Activated CD4-positive, alpha-beta T cell treated with anti-CD3 and anti-CD28 coated beads for 4 hours (primary cell): ENCODE measurements at places on chromosomes 11 and 22.

- DNase-seq = no peak
Observed at GRCh38 chr11:18379201-18379600, 15.2 kb upstream of the LDHA start.

DNA sequence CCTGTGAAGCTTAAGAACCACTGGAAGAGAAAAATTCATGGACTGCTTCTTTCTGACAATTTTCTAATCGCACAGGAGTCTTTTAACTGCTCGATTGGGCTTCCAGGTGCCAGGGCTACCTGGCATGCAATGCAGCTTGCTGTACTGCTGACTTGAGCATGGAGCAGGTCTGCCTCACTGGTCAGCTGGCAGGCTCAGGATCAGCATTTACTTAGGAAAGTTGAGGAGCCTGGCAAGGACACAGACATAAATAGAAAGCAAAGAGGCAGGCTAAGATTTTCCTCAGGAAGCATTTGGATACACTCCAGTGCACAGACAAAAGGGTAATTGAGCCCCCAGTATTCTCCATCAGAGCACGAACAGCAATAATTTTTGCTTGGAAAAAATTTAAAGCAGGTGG lies 163.5 kb downstream of the CSNK2A3 start:
- DNase-seq = no peak

- DNase-seq = peak; percentile 13
Observed at GRCh38 chr22:25563761-25564319, 635 bp upstream of the GRK3 start.

DNA sequence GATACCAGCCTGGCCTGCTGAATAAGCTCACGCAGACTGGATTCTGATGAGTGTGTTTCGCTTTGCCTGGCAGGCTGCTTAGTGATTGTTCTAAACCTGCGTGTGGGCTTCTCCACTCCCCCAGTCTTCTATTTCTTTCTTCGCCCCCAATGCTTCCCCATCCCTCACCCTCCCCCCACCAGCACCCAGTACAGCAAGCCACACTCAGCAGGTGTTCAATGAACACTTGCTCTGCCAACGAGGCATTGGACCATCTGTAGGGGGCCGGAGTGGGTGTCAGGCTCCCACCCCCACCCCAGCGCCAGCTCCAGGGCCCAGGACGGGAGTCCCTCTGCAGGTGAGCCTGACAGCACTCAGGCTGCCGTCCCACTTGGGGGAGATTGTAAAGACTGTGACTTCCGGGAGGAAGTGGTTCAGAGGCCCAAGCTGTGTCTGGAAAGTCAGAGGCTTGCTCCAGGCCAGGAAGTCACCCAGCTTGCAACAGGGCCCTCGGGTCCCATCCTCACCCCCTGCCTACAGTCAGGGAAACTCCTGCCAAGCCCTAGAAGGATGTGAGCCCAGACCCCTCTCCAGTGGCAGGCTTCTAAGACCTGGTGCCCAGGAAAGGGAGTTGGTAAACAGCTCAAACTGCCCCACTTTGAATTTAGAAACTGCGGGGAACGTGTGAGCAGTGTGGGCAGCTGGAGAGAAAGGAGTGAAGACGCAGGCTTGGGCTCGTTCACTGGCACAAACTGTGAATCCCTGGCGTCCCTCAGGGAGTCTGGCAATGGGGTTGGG lies 66.3 kb upstream of the PRDM11 start:
- peak; percentile 53 for DNase-seq

- DNase-seq = no peak
Observed at GRCh38 chr11:107844041-107844440, 14.5 kb downstream of the SLC35F2 start.

DNA sequence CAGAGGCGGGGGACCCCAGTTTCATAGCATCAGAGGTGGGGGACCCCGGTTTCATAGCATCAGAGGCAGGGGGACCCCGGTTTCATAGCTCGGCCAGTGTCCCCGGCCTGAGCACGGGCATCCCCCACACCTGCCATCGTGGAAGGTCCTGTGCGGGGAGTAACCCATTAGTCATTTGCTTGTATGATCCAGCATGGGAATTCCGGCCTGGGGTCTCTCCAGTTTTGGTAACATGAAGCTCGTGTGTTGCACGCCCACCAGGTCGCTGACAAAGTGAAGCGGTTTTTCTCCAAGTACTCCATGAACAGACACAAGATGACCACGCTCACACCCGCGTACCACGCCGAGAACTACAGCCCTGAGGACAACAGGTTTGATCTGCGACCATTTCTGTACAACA lies 29.0 kb upstream of the KRTAP5-7 start:
- no peak for DNase-seq

DNA sequence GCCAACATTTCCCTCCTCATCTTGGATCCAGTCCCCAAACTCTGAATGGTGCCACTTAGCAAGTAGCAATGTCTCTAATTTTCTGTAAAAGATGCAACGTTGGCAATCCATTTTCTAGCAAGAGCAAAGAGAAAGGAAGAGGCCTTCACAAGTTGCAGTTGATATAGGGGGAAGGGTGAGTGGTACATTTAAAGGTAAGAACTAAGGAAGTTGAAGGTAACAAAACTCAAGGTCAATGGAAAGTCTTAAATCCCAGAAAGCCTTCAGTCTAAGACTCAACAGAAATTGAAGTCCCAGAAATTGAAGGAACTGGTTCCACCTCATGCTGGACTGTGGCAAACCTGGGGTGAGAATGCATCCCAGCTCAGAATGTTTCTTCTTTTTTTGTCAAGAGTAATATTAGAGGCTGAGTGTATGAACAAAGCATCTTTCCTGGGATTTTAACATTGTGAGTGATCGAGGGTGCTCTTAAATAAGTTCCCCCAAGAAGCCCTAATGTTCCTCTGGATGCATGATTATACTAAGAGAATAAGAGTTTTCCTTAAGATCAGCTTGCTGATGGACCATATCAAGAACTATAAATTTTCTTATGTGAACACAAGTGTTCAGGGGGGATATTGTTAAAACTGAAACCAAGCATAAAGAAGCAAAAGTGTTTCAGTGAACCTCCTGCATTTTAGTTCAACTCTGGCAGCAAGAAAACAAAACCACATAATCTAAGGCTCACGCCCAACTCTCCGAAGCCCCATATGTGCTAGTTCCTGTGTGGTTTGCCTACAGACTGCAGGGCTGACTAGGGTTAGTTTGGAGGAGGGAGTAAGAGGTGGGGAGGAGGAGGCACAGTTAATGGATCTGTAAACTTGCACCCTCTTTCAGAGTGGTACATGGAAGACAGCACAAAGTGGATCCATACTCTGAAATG lies at the start of gene GRAP2:
GRAP2 (plus strand) TSS at position 779 of the 922 bp plus-strand sequence. CDS start 46,023 bp downstream, outside the sequence.
- DNase-seq = peak; percentile 66

DNA sequence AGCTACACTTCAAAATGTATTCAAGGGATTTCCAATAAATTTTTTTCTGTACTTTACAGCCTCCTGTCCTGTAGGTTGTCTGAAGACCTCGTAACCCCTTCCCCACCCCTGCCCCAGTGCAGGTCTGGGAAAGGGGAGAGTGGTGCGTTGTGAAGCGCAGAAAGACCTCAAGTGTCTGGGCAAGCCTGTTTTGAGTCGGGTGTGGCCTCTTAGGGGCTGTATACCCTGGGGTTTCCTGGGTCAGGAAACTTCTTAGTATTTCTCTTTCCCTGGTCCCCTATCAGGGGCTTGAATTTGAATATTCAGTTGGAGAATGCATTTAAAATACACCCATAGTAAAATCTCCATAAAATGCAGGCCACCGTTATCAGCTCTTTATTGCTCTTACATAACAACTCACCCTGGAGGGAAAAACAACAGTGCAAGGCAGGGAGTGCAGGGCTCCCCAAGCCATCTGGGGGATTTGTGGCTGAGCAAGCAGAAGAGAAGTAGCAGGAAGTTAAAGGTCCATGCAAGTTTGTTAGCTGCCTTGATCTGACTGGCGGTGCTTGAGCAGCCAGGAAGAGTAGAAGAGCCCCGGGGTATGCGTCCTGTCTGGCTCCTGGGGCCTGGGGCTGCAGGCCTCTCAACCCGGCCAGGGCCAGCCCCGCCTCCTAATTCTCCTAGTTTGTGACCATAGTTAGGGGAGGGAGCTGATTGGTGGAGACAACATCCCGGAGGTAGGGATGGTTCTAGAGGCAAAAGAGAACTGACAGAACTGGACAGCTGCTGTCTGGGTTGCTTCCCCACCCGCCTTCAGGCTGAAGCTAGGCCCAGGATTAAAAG lies 25.7 kb downstream of the ARHGAP1 start:
- no peak for DNase-seq

- DNase-seq = no peak
Observed at GRCh38 chr11:34907934-34908593, 8.1 kb downstream of the APIP start.

DNA sequence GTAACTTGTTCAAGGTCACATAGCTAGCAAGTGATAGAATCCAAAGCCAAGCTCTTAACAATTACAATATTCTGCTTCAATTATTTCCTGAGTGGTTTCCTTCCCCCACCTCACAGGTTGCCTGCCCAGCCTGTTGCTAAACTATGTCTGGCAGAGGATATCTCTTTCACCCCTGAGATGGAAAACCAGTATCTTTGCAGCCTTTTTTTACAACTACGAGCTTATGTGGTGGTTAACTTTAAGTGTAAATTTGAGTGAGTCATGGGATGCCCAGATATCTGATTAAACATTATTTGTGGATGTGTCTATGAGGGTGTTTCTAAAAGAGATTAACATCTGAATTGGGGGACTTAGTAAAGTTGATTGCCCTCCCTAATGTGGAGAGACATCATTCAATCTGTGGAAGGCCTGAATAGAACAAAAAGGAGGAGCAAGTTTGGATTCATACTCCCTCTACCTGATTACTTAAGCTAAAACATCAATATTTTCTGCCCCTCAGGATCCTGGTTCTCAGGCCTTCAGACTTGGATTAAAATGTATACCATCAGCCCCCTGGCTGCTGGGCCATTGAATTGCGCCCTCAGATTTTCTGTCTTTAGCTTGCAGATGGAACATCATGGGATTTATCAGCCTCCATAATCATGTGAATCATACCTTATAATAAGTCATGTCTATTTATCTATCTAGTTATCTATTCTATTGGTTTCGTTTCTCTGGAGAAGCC lies 911.9 kb downstream of the METTL15 start:
- DNase-seq = no peak

DNA sequence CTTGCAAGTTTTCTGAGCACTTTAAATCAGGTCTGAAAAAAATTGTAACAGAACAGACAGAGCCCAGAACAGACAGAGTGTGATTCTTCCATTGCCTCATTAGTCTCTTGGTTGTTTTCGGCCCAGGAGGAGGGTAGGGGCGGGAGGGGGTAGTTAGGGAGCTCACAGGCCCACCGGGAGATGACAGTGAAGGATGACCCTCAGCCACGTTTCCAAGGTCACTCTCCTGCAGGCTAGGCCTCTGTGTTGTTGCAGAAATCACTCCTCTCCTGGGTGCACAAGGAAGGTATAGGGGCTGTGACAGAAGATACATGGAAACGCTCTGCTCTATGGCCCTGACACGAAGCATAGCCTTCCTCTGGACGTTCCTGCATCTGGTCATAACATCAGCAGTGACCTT lies 69.3 kb downstream of the ABTB2 start:
- DNase-seq = no peak

DNA sequence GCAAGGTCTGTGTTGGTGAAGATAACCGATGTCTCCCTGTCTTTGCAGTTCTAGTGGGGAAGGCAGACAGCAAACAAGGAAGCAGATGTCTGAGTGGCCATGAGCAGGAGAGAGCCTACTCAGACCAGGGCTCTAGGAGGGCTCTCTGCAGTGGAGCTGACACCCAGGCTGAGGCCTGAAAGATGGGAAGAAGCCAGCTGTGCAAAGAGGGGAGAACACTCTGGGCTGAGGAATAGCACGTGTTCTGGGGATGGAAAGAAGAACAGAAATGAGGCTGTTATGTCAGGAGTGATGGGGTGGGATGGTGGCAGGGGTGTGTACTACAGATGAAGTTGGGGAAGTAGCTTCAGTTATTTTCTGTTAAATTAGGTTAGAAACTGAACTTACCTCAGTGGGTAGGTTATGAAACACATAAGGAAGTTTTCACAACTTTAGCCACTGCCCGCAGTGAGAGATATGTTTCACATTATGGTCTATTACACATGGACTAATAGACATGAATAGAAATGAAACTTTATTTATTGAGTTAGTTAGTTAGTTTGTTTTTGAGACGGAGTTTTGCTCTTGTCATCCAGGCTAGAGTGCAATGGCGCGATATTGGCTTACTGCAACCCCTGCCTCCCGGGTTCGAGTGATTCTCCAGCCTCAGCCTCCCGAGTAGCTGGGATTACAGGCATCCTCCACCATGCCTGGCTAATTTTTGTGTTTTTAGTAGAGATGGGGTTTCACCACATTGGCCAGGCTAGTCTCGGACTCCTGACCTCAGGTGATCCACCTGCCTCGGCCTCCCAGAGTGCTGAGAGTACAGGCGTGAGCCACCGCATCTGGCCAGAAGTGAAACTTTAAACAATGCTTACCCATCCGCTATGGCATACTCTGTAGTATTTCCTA lies 7.8 kb downstream of the DCPS start:
- no peak for DNase-seq

- DNase-seq = no peak
Observed at GRCh38 chr11:120174866-120175265, 36.0 kb upstream of the OAF start.

DNA sequence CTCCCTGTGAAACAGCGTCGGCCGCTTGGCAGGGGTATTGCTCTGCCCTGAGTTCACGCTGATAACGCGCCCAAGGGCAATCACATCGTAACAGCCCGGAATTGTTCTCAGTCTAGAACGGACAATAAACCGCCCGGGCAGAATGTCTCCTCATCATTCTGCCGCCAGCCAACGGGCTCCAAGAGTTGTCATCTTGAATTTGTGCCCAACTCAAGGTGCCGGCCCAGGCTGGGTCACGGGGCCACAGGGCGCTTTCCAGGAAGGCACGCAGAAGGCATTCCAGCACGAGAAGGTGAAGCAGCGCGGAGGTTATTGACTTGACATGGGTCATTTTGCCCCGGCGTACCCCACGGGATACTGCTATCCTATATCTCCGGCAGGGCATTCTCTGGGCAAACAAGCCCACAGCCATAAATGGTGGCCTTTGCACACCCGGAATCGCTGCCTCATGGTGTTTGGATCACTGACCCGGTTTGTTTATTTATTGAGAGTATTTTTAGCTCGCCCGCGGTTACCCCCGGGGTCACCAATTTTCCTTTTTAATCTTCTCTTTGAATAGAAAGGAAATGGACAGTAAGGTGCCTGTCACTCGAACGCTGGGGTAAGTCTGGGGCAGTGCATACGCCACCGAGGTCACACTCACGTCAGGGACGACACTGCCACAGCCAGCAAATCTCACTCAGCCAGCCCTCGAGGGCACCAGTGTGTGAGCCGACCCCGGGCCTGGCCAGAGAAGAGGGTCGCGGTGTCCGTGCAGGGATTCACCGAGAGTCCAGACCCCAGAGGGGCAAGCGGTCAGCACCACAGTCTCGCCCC lies 72.4 kb upstream of the FGF3 start:
- DNase-seq = no peak

DNA sequence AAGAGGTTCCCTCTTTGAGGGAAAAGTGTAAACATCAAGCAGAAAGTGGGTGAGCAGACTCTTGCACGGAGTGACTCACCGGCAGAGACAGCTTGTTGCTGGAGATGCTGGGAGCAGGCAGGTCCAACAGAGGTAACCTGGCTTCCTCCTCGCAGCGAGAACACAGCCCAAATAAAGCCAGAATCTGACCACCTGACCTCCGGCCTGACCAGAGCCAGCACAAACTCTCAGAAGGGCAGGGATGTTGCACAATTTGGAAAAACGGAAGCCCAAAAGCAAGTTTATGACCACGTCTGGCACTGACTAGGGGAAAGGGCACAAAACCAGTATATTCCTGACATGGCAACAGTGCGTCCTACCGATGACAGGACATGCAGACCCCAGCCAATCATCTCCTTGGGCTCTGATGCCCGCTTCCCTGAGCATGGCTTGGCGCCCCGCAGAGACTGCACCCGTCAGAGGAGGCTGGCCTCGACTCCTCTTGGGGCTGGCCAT lies 5.4 kb downstream of the SMCO4 start:
- DNase-seq = no peak
